Fibroblast of pulmonary artery (primary cell): ENCODE measurements at places on chromosomes 3 and 15.

- no peak for DNase-seq
Observed at GRCh38 chr3:41299036-41299435, 99.7 kb downstream of the CTNNB1 start.

GRCh38 chr3:38031022-38031994 is 1.9 kb upstream of the PLCD1 start:
- DNase-seq = peak; percentile 18

- no peak for DNase-seq
Observed at GRCh38 chr3:15924914-15925313, 127.1 kb upstream of the ANKRD28 start.

DNA sequence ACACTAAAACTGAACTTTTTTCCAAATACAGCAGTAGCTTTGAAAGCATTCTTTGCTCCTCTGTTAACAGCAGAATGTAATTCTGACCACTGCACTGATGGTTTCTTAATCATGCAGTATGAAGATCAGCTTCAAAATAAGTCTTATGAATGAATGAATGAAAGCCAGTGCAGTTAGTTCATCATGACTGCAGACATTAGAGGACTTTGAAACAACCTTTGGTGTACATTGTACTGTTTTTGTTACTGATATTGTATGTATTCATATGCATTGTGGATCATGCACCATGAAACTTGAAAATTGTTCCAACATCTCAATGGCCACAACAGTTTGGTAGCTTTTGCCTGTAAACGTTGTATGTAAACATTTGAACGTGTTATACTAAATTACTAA is 1.3 kb upstream of the TNIK start:
- DNase-seq = no peak

- no peak for DNase-seq
Observed at GRCh38 chr3:177924261-177924660, 612.0 kb upstream of the KCNMB2 start.

GRCh38 chr15:65996901-65997300 is 127.6 kb downstream of the RAB11A start:
- no peak for DNase-seq

DNA sequence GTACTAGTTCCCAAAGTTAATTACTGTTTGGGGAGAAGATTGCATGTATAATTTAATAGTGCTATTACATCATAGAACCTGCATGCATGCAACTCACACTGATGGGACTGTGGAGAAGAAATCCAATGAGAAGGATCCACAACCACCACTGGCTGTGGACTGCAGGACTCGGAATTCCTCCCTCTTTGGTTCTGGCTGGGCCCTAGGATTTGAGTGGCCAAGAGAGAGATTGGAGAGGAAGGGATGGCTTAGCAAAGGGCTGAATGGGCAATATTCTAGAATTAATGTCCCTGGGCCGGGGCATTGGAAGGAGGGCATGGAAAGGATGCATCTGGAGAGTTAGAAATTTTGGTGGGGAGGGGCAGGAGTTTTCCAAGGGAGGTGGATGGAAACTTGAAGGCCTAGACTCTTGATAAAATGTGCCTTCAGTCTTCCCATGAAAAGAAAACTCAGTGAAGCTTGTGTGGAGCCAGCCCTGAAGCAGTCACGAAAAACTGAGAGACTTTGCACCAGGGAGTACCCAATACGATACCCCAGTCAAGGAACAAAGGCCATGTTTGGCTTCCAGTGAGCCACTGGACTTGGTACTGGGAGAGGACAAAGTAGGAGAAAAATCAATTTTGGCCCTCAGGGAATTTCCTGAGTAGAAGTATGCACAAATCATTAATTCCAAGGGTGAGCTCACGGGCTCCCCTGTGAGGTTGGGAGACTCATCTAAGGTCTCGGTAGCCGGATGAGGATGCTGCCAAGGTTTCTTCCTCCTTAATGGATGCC is 31.4 kb upstream of the TPM1 start:
- DNase-seq = no peak

GRCh38 chr3:177606891-177607290 is 409.6 kb upstream of the TBL1XR1 start:
- no peak for DNase-seq

GRCh38 chr3:36695113-36695768 is 69.1 kb downstream of the DCLK3 start:
- DNase-seq = no peak

- DNase-seq = no peak
Observed at GRCh38 chr3:172839679-172840078, 89.2 kb downstream of the ECT2 start.

DNA sequence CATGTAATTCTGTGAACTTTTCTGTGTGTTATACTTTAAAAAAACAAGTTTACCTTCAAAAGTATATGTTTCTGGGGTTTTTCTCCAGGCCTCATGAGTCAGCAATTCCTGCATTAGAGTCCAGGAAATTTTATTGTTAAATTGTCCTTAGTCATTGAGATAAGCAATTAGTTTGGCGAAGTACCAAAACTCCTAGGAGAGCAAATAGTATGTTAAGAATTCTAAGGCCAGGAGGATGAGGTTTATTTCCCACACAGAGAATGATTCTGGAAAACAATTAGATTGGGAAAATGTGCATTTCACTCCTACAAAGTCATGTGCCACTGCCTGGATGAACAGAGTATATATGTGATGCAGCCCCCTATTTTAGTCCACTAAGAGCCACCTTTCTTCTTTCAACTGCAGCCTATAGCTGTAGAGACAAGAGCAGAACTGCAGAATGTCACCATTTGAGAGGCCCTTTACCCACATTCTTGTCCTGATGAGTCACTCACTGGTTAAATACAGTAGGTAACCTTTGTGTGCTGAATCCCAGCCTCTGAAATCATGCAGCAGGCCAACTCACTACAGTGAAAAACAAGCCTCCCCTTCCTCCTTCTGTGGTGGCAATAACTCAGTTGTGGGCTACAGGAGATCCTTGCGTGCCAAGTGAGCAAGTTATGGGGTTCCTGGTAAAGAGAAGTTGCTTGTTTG is 452.8 kb upstream of the THBS1 start:
- DNase-seq = peak; percentile 99

GRCh38 chr3:171419457-171419856 is 40.7 kb downstream of the TNIK start:
- DNase-seq = peak; percentile 56

DNA sequence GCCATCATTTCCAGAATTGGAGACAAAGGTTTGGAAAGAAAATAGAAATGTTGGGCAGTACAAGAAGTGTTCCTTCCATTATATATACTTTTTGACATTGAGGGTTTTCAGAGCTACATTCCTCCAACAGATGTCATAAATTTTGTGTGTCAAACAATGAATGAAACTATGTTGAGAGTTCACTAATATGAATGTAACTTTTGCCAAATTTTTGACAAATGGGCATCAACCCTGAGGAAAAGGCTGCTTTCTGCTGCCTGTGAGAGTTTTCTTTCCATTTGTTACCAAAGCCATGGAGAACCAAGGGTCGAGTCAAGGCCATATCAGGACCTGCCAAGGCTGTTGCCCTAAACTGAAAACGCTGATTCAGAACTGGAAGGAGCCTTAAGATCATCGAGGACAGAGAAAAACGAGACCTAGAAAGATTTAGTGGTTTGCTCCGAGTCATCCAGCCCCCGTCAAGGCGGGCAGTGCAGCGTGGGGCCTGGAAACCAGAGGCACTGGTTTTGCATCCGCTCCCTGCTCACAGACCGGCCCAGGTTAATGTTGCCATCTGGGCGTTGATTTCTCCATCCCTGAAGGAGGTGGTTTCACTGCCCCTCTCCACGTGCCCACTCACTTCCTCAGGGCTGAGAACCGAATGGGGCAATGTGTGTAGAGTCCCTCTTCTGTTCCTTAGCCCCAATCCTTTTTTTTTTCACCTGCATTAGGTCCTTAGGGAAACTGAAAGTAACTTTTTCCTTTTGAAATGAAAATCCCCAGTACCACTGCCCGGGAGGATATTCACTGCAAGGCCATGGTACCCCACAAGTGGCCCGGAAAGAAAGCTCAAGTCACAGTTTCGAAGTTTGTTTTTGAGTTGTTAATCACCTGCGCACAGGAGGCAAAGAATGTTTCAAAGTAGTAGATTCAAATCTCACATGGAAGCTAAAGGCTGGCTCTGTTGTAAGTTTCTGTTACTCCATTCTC is 32.8 kb downstream of the TPM1 start:
- no peak for DNase-seq

- DNase-seq = peak; percentile 87
Observed at GRCh38 chr3:99686955-99687612, 48.7 kb downstream of the COL8A1 start.

- DNase-seq = peak; percentile 45
Observed at GRCh38 chr3:182787302-182788036, 5.8 kb upstream of the ATP11B start.

- peak; percentile 36 for DNase-seq
Observed at GRCh38 chr15:88256279-88257230, at the start of gene NTRK3. Gene NTRK3 (minus strand): TSS chr15:88256739. CDS start chr15:88256153, 586 bp downstream.

DNA sequence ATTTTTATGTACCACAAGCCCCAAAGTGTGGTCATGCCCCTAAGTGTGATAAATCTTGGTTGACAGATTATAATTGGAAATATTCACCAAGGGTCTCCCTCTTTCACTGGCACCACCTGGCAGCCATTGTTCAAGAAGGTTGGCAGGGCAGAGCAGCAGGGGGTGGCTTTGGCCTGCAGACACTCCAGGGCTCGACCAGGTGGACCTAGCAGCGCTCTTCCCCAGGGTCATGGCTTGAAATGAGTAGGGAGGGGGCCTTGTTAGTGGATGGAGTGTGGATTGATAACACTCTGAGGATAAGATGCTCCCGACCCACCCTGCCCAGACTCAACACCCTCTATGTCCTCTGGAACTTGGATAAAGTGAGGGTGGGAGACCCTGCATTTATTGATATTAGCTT is 58.2 kb upstream of the KLHL25 start:
- no peak for DNase-seq
